SJSA1 (cell line): ENCODE measurements at places on chromosomes 2 and 18. TPM values are rescaled to one million over a fixed set of nuclear protein-coding genes. Genes with fewer than 3 reads are reported as not detected.

The DCAF17 gene
- 15.9 and 21.2 TPM in 2 replicates for total RNA-seq

The POU3F3 gene
- total RNA-seq: 0.11 TPM in 1 of 2 replicates, not detected in the other

The TMEM182 gene
- 2.9 and 3.7 TPM in 2 replicates for total RNA-seq

The CGREF1 gene
- total RNA-seq: 2.1 and 3.1 TPM in 2 replicates

The TMEM214 gene
- total RNA-seq: 52.4 and 57.3 TPM in 2 replicates

The ITPRIPL1 gene
- total RNA-seq: 0.50 and 0.55 TPM in 2 replicates

The ABCB6 gene
- total RNA-seq: 19.1 and 22.2 TPM in 2 replicates

The PRPF40A gene
- 156 and 189 TPM in 2 replicates for total RNA-seq

The ALPI gene
- not detected in 2 replicates for total RNA-seq

The ERBB4 gene
- under 0.01 TPM in 1 of 2 replicates, not detected in the other for total RNA-seq

DNA sequence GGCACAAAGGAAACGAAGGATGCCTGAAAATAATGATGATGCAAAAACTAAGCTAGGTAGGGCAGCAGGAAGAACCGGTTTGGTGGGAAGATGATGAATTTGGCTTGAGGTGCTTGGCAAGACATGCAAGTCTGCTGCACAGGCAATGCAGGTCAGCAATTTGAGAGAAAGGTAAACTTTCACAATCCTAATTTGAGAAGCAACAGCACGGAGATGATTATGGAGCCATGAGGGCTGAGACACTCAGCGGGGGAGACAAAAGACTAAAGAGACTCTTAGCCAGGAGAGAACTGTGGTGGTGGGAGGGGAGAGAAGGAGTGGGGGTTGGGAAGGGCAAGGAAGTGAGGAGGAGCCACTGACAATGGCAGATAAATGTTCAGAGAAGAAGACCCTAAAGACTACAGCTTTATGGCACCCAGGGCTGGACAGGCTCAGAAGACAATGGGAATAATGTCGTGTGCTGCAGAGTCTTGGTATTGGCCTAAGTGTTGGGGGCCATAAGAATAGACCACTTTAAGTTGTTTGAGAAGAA, 19.4 kb upstream of the RNF149 start:
- no peak overlapping the region for H3K27ac ChIP-seq
- H3K4me1 ChIP-seq: peaks cover 10% of the 10 kb centered on the region
- no peaks in the 10 kb centered on the region for H3K27me3 ChIP-seq
- no peaks in the 10 kb centered on the region for H3K36me3 ChIP-seq

GRCh38 chr2:145321344-145321743, 801.4 kb upstream of the ZEB2 start:
- no peak overlapping the region for H3K27ac ChIP-seq
- H3K4me1 ChIP-seq: no peaks in the 10 kb centered on the region
- DNase-seq: no peak
- no peaks in the 10 kb centered on the region for H3K27me3 ChIP-seq

DNA sequence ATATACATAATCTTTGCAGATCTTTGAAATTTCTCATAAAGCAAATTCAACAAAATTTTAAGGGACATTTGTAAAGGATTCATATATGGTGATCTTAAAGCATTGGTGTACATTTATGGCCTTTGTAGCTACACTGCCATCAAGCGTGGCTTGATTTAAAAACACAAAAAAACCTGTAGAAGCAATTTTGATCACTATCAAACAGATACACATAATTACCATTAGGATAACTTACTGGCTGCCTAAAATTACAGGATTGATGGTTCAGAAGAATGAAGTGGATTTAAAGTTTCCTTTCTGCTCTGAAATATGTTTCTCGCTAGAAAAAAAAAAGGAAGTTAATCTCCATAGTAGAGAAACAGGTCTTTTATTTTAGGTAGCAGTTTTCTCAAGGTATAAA, 31.4 kb downstream of the MAPRE2 start:
- no peaks in the 10 kb centered on the region; the same call in 1 of the 2 replicates for H3K36me3 ChIP-seq
- DNase-seq: no peak
- no peaks in the 10 kb centered on the region for H3K27me3 ChIP-seq
- no peak overlapping the region for H3K4me3 ChIP-seq

DNA sequence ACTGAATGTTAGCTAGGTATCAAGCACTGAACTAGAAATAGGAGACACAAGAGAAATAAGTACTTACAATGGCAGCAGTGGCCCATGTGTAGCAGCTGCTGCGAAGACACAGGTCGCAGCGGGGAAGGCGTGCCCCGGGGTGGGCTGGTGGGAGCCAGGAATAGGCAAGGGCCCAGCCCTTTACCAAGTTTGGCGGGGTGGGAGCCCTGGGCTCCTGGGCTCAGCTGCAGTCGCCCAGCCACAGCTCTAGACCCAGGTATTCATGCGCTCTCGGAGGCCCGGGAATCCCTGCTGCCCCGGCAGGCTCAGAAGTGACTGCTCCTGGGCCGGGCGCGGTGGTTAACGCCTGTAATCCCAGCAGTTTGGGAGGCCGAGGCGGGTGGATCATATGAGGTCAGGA, 1287.3 kb downstream of the CNTNAP5 start:
- no peak overlapping the region for H3K4me3 ChIP-seq
- no peaks in the 10 kb centered on the region for H3K36me3 ChIP-seq
- no peaks in the 10 kb centered on the region for H3K27me3 ChIP-seq
- no peak for DNase-seq
- H3K4me1 ChIP-seq: no peaks in the 10 kb centered on the region

DNA sequence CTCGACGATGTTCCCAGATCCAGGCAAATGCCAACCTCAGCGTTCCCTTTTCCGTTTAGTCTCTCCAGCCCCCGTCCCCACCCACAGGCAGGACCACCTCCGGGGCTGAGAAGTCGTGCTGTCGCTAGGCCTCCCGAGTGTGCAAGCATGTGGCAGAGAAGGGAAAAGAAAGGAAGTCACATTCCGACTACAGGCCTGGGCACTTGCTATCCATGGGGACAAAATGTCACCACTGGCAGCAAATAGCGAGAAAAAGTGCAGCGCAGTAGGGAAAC, 420 bp downstream of the PIGN start:
- peaks cover 11% of the 10 kb centered on the region for H3K4me1 ChIP-seq
- no peak overlapping the region for H3K27ac ChIP-seq
- no peaks in the 10 kb centered on the region for H3K27me3 ChIP-seq
- no peak for DNase-seq

DNA sequence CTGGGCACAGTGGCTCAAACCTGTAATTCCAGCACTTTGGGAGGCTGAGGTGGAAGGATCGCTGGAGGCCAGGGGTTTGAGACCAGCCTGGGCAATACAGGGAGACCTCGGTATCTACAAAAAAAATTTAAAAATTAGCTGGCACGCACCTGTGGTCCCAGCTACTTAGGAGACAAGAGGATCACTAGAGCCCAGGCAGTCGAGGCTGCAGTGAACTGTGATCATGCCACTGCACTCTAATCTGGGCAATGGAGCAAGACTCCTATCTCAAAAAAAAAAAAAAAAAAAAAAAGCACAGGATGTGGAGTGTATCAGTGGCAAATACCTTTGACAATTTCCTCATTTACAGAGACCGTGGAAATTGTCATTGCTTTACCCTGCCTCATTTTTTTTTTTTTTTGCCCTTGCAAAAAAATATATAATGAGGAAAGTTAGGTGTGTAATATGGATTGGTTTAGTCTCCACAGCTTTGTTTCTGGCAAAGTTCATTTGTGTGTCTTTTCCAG, 20.9 kb upstream of the PPP1CB start:
- H3K4me1 ChIP-seq: peaks cover 22% of the 10 kb centered on the region
- H3K36me3 ChIP-seq: no peaks in the 10 kb centered on the region
- no peak for DNase-seq
- H3K27me3 ChIP-seq: no peaks in the 10 kb centered on the region
- H3K27ac ChIP-seq: no peak overlapping the region
- no peak overlapping the region for H3K4me3 ChIP-seq

GRCh38 chr2:8685697-8686358, 4.0 kb downstream of the ID2 start:
- H3K4me3 ChIP-seq: peak overlapping the region; percentile 47
- DNase-seq: peak; percentile 78

DNA sequence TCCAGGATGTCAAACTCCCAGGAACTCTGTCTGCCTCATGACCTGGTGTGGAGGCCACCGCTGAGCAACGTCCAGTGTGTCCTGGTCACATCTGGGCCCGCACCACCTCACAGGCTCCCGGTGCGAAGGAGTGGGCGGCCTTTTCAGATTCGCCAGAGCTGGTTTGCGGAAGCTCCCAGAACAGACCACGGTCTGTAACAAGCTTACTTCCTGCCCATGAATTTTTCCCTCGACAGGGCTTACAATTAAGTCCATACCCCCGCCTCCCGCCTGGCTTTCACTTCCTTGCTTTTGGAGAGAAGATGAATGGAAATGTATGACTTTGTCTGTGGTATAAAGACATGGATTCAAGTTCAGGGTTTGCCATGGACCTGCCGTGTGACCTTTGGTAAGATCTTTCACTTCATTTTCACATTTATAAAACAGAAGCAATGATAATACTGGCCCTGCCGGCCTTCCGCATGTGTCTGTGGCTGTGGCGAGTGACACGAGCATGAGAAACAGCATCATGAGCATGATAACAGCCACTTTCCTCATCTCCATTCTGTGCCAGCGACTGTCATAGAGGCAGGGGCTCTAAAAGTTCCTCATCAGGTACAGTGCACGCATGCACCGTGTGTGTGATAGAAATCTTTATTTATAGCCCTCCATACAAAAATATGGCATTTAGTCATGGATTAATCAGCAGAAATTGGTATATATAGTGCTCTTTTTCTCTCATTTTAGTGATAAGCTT, 31.0 kb upstream of the KCNF1 start:
- H3K4me3 ChIP-seq: no peak overlapping the region
- H3K4me1 ChIP-seq: no peaks in the 10 kb centered on the region
- DNase-seq: no peak
- no peaks in the 10 kb centered on the region for H3K36me3 ChIP-seq
- peaks cover 2% of the 10 kb centered on the region; the same call in 1 of the 2 replicates for H3K27me3 ChIP-seq

DNA sequence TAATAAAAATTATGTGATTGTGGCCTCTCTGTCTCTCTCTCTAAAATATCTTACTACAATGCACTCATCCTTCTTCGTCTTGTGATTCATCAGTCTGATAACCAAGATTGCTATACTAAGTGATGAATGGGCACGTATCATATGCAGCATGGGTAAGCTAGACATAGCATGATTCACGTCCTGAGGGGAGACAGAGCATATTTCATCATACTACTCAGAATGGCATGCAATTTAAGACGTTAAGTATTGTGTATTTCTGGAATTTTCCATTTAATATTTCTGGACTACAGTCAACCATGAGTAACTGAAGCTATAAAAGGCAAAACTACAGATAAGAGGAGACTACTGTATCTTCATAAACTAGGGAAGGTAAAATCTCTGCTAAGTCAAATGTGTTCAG, 97.0 kb upstream of the CD226 start:
- H3K27ac ChIP-seq: peak overlapping the region; percentile 56
- no peaks in the 10 kb centered on the region for H3K27me3 ChIP-seq
- H3K36me3 ChIP-seq: peaks cover 7% of the 10 kb centered on the region; the same call in 1 of the 2 replicates
- H3K4me1 ChIP-seq: peaks cover 17% of the 10 kb centered on the region
- DNase-seq: peak; percentile 59
- H3K4me3 ChIP-seq: no peak overlapping the region

- no peak overlapping the region for H3K27ac ChIP-seq
- no peaks in the 10 kb centered on the region for H3K4me1 ChIP-seq
- no peak overlapping the region for H3K4me3 ChIP-seq
- no peaks in the 10 kb centered on the region for H3K36me3 ChIP-seq
- no peak for DNase-seq
These were observed 44.3 kb downstream of the CALCRL start for GRCh38 chr2:187403568-187404260.

- H3K4me1 ChIP-seq: peaks cover 12% of the 10 kb centered on the region
- H3K27me3 ChIP-seq: peaks cover 4% of the 10 kb centered on the region
- no peak overlapping the region for H3K27ac ChIP-seq
- H3K36me3 ChIP-seq: no peaks in the 10 kb centered on the region
These were observed 7.3 kb downstream of the ASPRV1 start for GRCh38 chr2:69954084-69954483.

DNA sequence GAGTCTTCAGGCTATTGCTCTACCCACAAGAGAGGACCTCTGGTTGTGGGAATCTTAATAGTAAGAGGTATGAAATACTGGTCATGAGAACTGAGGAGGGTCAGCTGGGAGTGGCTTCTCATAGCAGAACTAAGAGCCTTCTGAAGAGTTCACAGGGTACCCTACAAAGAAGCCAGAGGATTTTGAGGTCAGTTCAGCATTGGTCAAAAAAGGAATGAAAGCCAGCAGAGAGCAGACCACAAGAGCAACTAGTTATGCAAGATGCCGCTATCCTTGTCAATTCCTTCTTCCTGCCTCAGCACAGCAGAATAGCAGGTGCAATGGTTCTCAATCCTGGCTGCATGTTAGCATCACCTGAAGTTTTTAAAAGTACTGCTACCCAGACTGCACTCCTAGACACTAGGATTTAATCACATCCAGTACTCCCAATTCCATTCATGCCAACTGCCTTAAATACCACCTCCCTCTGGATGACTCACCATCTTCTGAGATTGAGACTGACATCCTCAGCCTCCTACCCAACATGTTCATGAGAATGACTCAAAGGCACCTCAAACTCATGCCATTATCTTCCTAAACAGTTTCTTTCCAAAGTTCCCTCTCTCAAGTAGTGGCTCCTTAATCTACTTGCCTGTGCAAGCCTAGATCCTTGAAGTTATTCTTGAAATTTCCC, 81.0 kb upstream of the RBMS1 start:
- H3K4me1 ChIP-seq: peaks cover 18% of the 10 kb centered on the region
- no peak overlapping the region for H3K4me3 ChIP-seq
- H3K36me3 ChIP-seq: no peaks in the 10 kb centered on the region
- DNase-seq: peak; percentile 47
- H3K27me3 ChIP-seq: no peaks in the 10 kb centered on the region

- DNase-seq: no peak
- no peaks in the 10 kb centered on the region for H3K27me3 ChIP-seq
- peak overlapping the region; percentile 71 for H3K27ac ChIP-seq
- peaks cover 40% of the 10 kb centered on the region for H3K4me1 ChIP-seq
These were observed 206.2 kb downstream of the NCKAP5 start for GRCh38 chr2:133362061-133362476.
